NCI-H1436 (cell line): ENCODE measurements at places on chromosomes 1 and 21.

DNA sequence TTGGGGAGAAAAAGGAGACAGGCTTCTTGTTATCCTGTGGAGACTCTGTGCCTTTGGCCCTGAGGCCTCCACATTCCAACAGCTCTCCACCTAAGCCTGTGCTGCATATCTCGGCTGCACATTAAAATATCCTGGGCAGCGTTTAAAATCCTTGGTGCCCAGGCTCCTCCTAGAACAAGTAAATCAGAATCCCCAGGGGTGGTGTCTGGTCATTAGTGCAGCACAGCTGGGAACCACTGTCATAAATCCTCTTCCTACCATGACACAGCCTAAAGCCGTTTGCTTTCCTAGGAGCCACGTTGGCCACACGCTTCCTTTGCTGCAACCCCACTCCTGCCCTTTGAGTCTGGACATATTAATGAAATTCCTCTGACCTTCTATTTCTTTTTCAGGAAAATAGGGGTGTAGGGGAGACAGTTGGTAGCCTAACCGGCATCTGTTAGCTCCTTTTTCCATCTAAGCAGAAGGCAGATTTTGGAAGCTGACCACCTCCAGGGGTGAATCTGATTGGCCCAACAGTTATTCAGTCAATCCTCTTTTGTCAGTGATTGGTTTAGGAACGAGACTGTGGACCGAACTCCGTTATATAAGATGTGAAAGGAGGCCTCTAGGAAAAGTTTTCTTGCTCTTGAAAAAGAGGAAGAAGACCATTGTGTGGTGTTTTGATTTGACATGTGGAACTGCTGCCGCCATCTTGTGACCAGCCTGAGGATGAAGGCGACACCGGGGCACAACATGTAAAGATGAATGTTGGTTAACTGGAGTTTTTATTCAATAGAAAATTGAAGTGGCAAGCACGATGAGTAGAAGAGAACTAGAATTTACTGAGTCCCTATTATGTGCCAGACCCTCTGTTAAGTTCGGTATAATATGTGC is 41.9 kb downstream of the JUN start:
- DNase-seq, result no peak

- peak; percentile 36 for DNase-seq
Observed at GRCh38 chr1:226738421-226738994, 574 bp downstream of the ITPKB start.

DNA sequence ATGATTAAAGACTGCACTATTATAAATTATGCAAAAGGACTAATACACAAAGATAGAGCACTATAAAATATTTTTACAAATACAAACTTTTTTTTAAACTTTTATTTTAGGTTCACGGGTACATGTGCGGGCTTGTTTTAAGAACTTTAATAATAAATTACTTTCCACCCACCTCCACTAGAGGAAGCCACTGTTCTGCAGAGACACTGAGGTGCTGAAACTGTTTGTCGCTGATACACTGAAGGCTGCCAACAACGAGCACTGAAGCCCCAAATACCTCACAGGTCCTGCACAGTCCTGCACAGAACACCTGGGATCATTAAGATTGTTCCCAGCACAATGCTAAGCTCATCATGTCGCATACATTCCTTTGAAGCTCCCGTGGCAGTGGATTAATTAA is 19.9 kb downstream of the COA6 start:
- DNase-seq, result no peak

DNA sequence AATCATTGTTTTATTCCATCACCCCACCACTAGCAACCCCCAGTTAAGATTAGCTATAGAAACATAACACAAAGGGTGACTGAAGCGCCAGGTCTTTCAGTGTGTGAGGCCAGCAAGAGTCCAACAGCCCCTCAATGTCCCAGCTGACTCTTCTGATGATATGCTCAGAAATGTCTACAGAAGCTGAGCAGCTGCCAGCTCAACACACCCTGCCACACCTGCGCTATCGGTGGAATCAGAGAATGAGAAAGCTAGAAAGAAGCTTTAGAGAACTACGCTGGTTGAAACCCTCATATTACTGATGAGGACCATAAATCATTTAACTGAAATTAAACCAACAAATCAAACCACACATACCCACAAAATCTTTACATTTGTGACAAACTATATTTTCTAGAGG is 116.2 kb downstream of the SLC45A1 start:
- no peak for DNase-seq

DNA sequence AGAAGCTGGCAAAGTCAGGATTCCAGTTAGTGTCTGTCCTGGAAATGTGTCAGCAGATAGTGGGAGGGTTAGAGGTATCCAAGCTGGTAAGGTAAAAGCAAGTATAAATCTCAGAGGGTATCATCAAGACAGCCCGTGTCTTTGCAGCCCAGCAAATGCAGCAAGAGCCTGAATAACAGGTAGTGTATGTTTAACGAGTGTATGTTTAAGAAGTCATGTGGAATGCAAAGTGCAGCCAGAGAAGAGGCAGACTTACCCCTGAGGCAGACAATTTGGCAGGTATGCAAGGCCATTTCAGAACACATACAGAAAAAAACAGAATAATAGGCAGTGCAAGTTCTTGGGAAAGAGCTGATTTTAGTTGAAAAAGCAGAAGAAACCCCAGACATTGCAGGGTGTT is 411.0 kb upstream of the NEGR1 start:
- DNase-seq, result no peak

DNA sequence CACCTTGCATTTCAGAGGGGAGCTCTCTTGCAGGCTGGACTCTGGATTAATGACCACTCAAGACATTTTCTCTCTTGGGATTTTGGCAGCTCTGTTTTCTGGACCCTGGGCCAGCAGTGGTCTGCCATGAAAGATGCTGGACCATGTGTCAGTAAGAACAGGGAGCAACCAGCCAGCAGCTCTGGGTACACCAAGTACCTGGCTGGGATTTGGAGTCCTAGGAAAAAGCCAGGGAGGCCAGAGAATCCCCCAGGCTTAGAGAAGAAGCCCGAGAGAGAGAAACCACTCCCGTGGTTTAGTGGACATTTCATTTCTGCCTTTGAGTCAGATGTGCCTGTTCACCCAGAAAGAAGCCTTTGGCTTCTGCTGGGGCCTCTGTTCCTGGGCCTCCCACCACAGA is 2.5 kb downstream of the NFASC start:
- DNase-seq, result no peak

- no peak for DNase-seq
Observed at GRCh38 chr1:80171631-80172030, 1165.1 kb upstream of the ADGRL4 start.

DNA sequence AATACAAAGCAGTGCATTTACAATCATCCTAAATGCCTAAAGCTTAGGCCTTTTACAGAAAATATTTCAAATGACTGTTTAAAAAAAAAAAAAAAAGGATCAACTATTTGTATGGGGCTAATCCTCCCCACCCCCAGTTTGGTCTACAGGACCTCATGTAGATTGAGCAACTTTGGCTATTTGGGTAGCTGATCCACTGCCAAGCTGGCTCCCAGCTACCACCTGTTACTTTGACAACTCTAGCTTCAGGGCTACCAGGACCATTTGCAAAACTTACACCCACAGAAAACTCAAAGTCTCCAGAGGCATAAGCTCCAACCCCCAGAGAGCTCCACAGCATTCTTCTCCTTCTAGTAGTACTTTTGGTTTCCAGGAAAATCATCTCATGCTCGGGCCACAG is 29.4 kb downstream of the JAK1 start:
- DNase-seq, result no peak

DNA sequence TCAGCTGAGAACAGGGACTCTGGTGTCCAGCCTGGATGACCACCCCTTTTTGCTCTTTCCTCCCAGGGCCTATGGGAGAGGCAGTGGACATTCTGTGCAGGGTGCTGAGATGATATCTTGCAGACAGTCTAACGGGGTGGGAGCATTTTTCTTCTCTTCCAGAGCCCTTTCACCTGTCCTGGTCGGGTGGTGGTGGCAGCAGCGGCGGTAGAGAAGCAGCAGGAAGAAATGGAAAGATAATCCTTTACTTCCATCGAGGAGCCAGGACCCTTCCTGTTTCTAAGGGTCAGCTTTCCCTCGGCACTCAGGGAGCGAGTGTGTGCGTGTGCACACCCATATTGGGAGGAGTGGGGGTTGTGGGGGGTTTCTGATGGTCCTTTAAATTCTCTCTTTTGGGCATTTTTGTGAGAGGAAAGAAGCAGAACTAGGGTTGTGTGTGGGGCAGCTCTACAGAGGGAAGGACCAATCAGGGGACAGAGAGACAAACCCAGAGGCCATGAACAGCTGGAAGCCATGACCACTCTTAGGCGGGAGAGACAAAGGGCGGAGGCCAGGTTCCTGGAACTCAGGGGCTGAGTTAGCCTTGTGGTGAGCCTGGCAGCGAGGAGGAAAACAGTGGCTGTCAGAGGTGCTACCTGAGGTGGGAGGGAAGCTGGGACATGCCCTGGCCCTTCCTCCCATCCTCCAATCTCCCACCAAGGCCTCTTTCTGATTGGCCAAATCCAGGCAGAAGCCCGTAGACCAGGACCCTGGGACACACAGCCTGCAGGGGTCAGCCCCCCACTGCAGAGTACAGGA is 31.2 kb upstream of the CSF3R start:
- no peak for DNase-seq

GRCh38 chr1:3570066-3570986 is 41.0 kb downstream of the MEGF6 start:
- DNase-seq, result peak; percentile 36

DNA sequence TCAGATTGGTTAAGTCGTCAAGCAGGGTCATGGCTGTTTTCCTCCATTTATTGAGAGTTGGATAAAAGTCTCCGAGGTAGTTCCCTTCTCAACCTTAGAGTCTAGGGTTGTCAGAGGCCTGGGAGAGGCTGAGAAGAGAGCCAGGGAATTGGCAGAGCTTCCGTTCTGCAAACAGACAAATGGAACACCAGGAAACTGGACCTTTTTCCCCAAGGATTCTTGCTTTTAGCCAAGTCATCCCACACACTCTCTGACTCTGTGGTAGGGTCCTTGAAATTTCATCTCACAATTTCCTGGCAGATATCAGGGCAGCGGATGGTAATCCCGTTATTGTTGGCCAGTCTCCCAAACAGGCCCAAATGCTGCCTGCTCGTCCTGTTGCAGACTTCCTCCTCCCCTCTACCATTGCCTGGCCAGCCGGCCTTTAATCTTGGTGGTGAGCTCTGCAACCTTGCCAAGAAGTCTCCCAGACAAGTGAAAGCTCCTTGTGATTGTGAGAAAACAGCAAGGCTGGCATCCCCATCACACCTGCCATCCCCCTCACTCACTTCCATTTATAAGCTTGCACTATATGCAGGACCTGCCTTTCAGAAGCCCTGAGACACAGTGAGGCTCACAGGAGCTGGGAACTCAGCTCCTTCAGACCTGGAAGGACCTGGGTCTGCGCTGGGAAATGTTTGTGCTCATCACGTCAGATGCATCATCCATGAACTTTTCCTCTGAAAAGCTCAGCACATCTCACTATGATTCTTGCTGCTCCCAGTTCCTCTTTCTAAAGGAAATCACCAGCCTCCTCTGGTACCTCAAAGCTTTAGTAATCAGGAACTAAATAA is 13.7 kb upstream of the SRP9 start:
- no peak for DNase-seq

DNA sequence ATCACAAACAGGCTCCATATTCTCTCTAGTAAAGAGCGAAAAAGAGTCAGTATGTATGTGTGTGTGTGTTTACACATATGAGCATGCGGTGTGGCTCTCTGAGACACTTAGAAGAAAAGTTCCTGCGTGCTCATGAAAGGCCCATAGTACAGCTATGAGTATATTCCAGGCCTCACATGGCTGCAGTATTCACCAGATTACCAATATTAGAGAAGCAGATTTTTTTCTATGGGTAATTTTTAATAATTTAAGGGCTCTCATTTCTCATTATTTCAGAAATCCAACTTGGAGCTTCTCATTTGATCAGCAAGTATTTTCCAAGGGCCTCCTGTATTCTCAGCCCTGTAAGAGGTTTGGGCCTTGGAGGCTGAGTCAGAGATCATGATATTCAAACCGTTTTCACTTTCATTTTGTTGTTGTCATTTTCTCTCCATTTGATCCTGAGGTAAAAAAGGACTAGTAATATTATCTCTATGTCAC is 232.9 kb upstream of the SGIP1 start:
- DNase-seq, result no peak

DNA sequence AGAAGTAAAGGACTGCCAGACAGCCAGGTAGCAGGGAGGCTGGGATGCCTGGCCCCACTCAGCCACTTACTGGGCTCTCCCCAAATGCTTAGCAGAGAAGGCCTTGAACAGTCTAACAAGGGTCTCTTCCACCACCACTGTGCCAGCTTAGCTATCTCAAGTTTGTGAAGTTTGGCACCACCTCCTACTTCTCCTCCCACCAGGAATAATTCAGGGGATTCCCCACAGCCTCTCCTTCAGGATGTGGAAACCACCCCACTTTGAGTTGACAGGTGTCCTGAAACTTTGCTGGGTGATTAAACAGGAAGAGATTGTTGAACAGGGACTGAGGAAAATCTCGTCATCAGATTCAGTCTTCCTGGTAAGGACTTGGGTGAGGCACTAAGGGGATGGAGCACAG is 59.4 kb upstream of the ATP1B1 start:
- DNase-seq, result no peak

DNA sequence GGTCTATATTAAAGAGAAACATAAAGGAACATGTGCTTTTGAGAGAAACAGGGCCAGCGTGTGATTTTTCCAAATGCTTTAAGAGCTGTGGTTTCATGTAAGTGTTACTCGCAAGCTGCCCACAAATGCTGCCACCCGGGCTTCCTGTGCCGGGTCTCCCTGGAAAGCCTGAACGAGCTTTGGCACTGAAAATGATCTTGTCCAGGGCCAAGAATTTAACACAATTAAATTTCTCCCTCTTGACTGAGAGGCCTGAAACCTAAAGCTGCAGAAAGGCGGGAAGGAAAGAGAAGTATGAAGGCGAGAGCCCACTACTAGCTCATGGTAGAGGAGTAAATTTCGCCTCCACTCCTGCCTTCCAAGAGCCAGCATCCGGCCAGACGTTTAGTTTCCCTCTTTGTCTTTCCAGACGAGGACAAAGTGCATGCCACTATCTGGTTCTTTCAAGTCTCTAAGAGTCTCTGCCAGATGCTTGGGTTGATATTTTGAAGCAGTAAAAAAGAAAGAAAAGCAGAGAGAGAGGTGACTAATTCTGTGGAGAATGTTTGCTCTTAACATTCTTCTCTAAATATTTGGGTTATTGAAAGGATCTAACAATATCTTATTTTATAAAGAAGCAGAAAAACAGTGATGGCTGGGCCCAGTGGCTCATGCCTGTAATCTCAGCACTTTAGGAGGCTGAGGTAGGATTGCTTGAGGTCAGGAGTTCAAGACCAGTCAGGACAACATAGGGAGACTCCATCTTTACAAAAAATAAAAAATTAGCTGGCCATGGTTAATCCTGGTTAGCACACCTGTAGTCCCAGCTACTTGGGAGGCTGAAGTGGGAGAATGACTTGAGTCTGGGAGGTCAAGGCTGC is 100.0 kb upstream of the HNRNPU start:
- DNase-seq, result no peak

- DNase-seq, result no peak
Observed at GRCh38 chr1:45211076-45211475, 4.7 kb upstream of the ZSWIM5 start.
